ENCODE measurements at places on chromosomes 1 and 21. TPM values are rescaled to one million over a fixed set of nuclear protein-coding genes. Genes with fewer than 3 reads are reported as not detected.

LCE6A gene
- total RNA-seq = not detected

PCP4L1 gene
- total RNA-seq = not detected

CXADR gene
- 3.1 TPM for total RNA-seq

SPAG17 gene
- total RNA-seq = 0.07 TPM

DNA sequence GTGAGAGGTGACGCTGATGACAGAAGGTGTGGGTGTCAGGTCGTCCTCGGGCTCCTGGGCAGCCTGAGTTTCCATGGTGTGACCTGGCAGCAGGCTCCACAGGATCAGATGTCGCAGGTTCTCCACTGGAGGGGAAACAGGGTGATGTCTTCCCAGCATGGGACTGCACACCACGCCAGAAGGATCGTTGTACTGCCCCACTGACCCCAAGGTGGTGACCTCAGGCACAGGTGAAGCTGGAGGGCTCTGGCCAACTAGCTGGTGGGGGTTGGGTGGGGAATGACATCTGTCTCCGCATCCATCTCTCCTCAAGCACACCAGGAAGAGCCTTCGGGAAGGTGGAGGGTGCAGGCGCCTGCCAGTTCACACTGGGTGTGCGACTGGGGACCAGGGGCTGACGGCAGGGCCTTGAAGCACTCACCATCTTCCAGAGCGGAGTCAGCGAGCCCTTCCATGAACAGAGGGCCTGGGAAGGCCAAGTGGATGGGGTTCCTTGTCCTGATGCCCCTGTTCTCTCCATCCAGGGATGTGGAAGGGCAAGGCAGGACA lies 19.4 kb downstream of the LRRC71 start:
- DNase-seq = no peak

DNA sequence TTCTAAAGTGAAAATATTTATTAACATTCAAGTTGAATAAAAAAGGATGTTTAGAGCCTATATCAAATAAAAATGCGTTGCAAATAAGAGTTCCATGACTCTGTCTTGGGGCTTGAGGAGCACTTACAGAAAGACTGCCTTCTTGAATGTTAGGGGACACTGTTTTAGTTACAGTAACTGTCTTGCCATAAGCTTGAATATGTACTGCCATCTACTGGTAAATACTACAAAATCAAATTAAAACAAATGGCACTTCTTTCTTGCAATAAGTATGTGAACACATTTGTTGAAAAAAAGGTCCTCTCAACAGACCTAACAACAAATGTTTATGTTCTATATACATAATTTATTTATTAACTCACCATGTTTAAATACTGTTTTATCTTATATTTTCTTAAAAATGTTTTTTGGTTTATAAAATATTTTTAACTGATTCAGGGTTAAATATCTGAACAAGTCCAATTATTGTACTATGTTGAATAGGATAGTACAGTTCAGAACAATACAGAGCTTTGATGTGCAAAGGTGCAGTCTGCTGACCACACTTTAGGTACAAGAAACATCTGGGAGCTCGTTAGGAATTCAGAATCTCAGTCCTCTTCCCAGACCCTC lies 199.5 kb downstream of the LRRIQ3 start:
- no peak for DNase-seq

GRCh38 chr1:195462646-195463045 lies 1145.6 kb downstream of the KCNT2 start:
- DNase-seq = no peak

DNA sequence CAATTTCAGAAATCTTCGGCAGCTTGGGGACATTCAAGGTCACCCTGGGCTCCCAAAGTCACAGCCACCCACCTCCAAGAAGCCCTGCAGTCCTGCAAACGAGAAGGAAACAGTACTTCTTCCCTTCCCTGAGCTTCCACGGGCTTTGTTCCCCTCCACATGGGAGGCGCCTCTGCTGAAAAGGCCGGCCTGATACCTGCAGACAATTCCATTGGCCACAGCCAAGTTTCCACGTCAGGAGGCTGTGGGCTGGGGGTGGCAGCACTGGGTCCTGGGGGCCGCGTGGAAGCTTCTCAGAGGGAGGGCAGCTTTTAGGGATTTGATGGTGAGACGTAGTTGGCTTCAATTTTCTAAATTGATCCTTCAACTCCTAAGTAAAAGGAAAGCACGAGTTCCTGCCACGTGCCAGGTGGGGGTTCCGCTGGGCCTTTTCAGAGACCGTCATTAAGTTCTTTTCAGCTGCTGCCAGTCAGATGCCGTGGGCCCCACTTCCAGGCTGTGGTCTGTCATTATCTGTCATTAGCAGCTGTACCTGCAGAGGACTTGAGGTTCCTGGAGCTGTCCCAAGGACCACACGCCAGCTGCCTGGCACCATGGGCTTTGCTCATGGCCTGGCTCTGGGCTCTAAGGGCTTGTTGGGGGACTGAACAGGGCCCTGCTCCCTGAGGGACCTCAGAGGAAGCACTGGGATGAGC lies 98.7 kb downstream of the CRYAA start:
- DNase-seq = no peak

GRCh38 chr1:1371364-1371745 lies 3.7 kb downstream of the AURKAIP1 start:
- no peak for DNase-seq

- no peak for DNase-seq
Measured at GRCh38 chr1:9929431-9930385, 13.5 kb downstream of the LZIC start.

DNA sequence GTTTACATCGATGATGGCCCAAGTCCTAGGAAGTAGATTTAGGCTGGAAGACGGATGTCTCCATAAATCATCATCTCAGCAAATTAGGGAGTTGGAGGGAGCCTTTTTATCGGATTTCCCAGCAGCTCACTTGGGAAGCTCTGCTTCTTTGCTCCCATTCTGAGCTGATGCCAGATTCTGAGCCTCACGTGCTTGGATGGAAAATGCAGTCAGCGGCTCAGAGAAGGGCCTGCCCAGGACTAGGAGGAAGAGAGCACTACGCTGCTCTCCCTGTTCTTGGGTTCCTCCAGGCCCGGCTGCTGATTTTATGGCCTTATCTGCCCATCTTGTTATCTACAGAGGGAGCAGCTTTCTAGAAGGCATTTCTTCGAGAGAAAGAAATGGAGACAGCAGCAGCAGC lies 42.0 kb downstream of the UBIAD1 start:
- DNase-seq = no peak

DNA sequence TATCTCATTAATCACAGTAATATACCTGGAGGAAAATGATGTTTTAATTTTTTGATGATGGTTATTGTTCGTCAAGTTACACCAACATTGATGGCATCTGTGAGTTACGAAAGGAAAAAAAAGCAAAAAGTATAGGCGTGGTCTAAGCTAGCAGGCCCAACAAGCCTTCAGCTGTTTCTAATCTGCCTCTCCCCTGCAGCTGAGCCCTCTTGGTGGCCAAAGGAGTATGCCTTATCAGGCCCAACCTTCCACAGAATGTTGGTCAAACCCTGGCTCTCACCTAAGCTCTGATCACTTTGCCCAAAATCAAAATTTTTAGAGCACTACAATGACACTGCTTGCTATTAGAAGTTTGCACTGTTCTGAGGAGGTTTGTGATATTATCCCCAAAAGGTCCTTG lies 4.9 kb downstream of the C1orf105 start:
- DNase-seq = no peak

DNA sequence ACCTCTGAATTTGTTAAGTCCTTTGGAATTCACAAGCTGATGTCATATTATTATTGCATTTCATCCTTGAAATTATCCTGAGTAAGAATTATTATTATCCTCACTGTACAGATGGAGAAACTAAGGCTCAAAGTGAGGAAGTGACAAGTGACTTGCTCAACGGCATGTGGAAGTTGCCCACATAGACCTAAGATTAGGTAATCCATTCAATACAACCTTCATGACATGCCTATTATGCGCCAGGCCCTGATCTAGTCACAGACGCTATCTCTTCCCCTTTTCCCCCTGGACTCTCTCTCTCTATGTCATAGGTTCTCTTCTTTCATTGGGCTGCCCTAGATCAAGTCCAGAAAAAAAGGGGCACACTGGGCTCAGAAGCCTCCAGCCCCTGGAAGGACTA lies 84.9 kb upstream of the KCNK2 start:
- no peak for DNase-seq

DNA sequence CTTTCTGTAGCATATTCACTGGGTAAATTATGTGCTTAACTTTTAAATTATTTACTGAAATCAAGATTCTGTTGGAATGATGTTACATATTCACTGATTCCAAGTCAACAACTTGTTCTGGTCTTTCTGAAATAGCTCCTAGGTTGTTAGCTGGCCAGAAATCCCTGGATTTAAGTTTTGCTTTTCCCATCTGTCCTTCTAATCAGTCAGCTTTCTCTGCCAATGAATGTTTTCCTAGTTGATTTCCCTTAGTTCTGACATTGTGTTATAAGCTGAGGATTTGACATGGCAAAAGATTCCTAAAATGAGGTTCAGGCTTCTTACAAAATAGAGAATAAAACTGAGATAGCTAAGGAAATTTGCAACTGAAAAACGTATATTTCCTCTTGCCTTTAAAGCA lies 1479.6 kb downstream of the MRPL39 start:
- DNase-seq = no peak

DNA sequence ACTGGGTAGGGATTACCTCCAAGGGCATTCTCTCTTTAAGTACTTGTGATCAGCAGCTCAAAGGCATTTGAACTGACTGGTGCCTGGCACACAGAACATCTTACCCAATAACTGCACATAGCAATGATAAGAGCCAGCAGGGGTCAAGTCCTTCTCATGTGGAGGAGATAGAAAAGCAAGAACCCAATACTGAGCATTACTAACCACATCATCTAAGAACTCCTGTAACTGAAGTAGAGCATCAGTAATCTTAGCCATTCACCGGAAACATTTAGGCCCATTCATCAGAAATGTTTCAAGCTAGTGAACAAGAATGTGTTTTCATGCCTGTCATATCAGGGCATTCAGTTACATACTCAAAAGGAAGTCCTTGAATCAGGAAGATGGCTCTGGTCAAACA lies 33.6 kb upstream of the THEM4 start:
- no peak for DNase-seq

- no peak for DNase-seq
Measured at GRCh38 chr21:44932408-44933181, 7.2 kb upstream of the SLX9 start.

Data from adrenal gland (tissue), 19 donors.